Colonic mucosa (tissue), 4 donors: ENCODE measurements at places on chromosomes 11 and 22.
A peak's percentile ranks its signal among the peaks of the same experiment; 100 is the strongest.

DNA sequence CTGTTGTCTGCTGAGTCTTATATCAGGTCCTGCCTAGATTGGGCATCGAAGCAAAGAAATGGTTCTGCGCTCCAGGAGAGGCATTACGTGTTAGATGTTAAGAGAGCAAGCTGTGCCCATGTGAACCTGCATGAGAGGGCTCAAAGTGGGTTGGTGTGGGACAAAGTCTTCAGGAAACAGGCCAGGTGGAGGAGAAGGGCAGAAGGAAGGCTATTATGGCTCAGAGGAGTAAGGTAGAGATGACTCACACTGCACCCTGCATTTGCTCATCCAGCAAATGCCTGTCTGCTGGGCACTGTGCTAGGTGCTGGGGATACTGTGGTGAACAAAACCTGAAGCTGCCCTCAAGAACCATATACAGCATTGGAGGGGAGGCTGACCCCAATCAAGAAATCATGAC is 5.8 kb downstream of the USP35 start:
- no peak for DNase-seq

DNA sequence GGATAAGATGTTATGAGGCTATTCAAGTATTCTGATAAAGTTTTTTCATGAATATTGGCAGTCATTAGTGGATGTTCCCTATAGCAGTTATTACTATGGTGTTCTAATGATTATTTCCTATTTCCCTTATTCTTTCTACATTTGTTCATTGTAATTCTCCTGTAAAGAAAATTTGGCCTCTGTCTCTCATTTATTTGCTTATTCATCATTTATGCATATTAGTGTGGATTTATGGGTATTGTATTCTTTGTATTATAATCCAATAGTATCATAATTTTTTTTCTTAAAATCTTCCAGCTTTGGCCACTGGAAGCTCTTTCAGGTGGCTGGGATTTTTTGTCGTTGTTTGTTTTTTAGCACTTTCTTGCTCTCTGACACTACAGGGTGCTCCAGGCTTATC is 47.3 kb downstream of the JAM3 start:
- DNase-seq: no peak

DNA sequence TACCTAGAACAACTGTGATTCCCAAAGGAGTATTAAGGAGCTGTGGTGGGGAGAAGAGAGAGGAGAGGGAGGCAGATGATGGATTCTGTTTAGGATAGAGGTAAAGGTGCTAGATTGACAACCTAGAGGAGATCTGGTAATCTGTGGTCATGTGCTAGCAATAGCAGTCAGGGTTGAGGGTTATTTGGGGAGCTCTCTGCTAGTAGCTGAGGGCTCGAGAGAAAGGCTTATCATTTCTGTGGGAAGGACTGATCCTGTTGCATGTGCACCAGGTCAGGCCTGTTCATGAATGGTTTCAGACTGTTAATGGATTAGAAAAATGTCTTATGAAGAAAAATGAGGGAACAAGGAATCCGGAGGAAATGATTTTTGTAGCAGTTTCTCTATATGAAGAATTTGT is 63.2 kb downstream of the MTMR3 start:
- DNase-seq: no peak

- DNase-seq: no peak
Observed at GRCh38 chr11:84249344-84250135, 963.4 kb upstream of the CCDC90B start.

- DNase-seq: no peak
Observed at GRCh38 chr22:41873391-41873790, 40.5 kb downstream of the SREBF2 start.

DNA sequence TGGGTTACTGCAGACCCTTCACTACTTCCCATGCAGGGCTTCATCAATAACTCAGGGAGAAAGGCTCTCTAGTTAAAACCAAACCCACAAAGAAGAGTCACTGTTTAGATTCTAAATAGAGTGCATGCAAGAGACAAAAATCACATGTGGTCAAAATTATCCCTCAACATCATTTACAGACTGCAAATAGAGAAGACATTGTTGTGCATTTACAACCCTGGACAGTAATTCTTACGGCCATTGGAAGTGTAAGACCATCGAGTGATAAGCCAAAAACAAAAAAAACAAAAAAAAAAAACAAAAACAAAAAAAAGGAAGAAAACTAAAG is 93.4 kb downstream of the RASSF10 start:
- DNase-seq: no peak

DNA sequence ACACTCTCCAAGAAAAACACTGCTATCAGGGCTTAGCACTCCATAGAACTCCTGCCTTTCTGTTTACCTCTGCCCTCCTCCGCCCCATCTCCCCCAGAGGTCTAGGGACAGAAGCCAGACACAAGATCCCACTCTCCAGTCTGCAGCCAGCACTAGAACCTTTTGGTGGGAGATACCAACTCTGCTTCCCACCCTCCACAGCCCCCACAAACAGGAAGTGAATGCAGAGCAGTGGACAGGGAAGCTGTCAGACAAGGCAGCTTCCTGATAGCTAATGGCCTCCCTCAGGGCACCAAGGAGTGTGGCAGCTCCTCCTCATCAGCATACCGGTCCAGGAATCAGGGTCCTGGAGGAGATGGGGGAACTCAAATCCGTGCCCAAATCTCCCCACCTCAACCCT is 5.1 kb downstream of the SCN4B start:
- DNase-seq: no peak

DNA sequence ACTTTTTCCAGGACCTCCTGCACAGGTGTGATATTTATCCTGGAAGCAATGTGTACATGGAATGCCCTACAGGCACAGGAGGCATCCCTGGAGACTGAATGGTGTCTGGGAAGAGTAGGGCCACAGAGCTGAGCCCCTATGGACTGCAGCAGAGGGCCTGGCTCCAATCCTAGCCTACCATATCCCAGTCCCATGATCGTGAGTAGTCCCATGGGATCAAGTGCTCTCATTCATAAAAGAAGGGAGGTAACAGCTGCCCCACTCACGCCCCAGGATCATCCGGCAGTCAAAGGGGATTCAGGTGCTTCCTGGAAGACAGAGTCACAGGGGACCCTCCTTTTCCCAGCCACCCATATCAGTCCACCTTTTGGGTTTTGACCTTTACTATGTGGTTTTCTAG is 24.0 kb downstream of the ANKK1 start:
- DNase-seq: no peak

GRCh38 chr11:86577644-86578636 is 94.5 kb downstream of the ME3 start:
- peak; percentile 79 for DNase-seq

DNA sequence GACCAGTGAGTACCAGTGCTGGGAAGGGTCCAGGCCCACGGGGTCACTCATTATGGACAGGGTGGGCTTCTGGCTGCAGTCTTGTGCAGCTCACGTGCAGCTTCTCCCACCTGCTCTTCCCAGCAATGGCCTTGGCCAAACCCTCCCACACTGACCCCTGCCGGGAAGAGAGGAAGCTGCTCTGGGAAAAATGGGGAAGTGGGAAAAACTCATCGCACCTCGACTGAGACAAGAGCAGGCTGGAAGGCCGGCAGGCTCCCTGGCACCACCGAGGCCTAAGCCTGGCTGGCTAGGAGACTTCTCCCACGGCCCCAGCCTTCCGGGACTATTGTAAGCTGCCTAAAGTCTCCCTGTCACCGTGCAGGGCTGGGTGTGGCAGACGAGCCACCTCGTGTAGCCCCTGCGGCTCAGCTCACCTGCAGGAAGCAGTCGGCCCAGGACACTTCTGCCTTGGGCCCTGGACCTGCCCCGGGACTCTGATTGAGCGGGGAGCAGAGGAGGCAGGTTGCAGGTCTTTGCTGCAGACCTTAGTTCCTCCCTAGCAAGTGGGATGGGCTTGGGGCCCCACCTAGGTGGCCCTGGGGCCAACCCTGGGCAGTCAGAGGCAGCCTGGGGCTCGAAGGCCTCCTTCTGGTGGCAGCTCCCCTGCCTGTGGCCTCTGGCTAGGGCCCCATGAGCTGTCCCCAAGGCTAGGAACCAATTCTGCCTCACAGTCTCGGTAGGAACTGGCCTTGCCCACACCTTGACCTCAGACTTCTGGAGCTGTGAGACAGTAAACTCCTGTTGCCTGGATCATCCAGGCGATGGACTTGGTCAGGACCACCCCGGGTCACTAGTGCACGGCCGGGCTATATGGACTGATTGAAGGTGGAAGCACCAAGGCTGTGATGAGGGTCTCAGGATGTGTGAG is 23.1 kb downstream of the MRGPRG start:
- no peak for DNase-seq

- DNase-seq: no peak
Observed at GRCh38 chr11:83895516-83895915, 609.3 kb upstream of the CCDC90B start.

DNA sequence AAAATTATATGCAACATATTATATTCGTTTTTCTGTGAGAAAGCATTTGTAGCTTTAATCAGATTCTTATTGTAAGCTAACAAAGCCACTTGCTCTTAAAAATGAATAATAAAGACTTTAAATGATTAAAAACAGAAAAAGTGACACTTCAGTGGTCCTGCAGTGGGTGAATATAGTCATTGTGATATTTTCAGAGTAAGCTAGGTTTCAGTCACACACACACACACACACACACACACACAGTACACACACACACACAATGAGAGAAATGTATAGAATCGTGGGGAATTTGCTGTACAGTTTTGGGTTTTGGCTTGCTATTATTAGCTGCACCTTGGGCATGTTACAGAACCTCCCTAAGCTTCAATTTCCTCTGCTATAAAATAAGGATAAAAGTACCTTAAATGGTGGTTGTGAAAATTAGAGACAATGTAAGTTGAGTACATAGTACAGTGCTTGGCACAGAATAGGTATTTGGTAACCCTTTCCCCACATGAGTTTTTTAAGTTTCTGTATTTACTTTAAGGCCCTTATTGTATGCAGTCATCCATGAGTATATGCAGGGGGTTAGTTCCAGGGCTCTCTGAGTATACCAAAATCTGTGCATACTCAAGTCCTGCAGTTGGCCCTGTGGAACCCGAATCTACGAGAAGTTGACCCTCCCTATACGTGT is 39.8 kb downstream of the CSTPP1 start:
- DNase-seq: no peak

DNA sequence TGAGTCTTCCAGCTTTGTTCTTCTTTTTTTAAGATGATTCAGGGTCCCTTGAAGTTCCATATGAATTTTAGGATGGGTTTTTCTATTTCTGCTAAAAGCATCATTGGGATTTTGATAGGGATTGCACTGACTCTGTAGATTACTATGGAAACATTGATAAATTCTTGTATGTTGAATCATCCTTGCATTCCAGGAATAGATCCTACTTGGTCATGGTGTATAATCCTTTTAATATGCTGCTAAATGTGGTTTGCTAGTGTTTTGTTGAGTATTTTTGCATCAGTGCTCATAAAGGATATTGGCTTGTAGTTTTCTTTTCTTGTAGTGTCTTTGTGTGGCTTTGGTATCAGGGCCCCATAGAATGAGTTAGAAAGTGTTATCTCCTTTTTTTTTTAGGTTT is 34.9 kb upstream of the PHOX2A start:
- no peak for DNase-seq

GRCh38 chr22:27137871-27138337 is 480.5 kb downstream of the MIAT start:
- no peak for DNase-seq

GRCh38 chr11:126357055-126357962 is 1.8 kb downstream of the ST3GAL4 start:
- DNase-seq: no peak

- DNase-seq: no peak
Observed at GRCh38 chr11:16193897-16194381, 162.4 kb downstream of the SOX6 start.

DNA sequence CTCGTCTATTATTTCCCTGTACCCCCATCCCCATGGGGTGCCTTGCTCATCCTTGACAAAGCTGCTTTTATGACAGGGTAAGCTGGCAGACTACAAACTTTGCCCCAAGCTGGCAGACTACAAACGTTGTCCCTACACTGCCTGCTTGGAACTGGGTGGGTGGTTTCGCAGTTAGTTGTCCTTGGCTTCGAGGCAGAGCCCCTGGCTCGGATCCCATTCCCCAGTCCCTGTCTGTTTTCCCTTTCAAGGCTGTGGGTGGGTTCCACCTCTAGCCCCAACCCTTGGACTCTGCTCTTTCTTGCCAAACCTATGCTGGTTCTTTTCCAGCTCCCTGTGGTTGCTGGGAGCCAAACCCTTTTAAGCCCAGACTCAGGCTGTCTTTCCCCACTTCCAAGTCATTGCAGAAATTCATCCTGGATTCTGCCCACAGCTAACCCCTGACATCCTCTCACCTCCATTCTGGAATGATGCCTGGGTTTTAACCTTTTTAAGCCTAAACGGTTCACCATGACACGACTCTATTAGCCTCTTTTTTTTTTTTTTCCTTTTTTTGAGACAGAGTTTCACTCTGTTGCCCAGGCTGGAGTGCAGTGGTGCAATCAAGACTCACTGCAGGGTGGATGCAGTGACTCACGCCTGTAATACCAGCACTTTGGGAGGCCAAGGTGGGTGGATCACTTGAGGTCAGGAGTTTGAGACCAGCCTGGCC is 9.2 kb upstream of the RBM14 start:
- peak; percentile 89 for DNase-seq

- DNase-seq: no peak
Observed at GRCh38 chr11:104120493-104121137, 43.3 kb downstream of the PDGFD start.

DNA sequence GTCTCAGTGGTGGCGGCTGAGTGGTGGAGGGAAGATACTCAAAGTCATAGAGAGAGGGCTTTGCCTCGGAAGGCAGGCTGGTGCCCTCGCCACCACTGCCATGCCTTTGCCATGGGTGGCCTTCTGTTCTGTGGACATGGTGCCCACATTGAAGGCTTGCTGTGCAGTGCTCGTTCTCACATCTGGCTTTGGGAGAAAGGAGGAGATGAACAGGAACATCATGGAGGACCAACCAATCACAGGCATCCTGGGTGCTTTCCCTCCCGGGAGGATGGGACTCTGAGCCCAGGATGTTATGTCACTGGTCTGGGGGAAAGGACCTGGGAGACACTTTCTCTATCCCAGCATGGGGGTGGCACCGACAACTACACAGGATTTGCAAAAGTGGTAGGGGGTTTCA is 82.3 kb upstream of the NARS2 start:
- no peak for DNase-seq

- no peak for DNase-seq
Observed at GRCh38 chr22:35341090-35341874, 39.6 kb upstream of the HMOX1 start.

DNA sequence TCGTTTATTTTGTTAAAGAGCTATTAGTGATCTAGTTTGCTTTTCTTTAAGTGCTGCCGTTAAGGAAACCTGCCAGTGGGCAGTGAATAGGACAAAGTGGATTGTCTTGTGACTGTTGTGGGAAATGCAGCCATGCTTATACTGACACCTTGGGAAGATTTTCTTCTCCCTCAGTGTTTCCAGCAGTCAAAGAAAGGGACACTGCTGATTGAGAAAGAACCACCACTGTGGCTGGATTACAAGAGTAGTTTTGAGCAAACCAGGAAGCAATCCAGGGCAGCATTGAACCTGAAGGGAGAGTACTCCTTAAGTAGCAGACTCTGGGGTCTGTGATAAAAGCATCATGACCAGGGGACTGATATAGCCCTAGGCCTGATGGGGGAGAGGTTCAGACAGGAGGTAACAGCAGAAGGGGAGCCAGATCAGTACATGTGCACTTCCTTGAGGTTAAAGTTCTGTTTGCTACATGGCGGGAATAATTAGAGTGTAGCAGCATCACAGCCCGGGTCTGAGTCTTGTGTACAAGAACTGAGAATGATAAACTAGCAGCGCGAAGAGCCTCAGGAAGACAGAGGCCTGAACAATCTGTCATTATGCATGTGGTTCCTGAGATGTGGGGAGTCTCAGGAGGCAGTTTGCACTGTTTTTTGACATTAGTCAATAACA is 167.8 kb downstream of the C11orf91 start:
- DNase-seq: no peak
